ENCODE measurements at places on chromosomes 6 and 20.

DNA sequence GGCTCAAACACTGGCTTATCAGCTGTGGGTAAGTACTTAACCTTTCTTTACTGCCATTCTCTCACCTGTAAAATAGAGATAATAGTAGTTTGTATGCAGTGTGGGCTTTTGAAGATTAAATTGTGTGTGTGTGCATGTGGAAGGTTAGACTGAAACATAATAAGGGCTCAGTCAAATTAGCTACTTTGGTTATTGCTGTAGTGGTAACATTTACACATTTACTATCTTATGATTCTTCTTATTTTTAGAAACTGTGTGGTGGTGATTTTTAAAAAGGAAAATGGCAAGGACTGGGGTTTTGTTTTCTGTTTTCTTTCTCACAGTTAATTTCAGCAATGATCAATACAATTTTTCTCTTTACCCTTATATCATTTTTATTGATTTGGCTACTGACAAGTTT lies 206.9 kb downstream of the NKAIN2 start:
- no peak for DNase-seq

GRCh38 chr20:58715801-58716475 lies 23.3 kb downstream of the NPEPL1 start:
- DNase-seq = no peak

DNA sequence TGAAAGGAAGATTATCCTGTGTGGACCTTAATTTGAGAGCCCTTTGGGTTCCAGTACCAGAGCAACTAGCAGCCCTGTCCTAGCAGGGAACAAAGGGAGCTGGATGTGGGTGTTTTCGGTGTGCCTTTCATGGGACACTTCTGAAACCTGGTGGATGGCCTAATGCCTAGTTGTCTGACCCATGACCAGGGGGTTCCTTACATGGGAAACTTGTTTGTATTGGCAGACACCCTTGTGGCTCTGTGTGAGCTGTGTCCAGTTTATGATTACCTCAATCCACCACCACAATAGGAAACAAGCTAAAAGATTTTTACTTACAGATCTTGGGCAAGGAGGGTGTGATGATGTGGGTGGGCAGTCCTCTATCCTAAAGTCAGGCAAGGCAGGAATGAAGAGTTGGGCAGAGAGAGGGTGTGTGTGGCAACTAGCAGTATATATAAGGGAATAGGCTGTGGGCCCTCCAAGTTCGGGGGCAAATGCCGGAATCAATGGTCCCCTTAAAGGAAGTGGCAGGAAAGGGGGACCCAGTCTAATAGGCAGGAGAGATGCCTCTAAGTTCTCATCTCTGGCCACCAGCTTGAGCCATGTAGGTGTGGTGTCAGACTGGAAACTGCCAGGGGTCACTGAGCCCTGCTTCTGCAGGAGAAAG lies 264.6 kb downstream of the QKI start:
- no peak for DNase-seq

DNA sequence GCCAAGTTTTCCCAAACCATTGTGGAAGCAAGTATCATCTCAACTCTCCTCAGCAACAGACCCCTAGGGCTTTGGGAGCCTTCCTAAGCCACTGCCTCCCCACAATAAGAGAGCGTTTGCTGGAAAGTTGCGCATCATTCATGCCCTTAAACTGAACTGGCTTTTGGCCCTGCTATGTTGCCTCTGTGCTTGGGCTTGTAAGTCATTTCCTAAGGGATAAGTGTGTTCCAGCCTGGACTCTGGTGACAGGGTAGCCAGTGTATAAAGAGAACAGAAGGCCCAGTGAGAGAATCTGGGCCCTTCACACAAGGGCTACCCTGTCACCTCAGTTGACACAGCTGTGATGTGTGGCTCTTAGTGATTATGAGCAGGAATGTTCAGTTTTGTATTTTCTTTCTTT lies 77.8 kb downstream of the COL9A1 start:
- no peak for DNase-seq

DNA sequence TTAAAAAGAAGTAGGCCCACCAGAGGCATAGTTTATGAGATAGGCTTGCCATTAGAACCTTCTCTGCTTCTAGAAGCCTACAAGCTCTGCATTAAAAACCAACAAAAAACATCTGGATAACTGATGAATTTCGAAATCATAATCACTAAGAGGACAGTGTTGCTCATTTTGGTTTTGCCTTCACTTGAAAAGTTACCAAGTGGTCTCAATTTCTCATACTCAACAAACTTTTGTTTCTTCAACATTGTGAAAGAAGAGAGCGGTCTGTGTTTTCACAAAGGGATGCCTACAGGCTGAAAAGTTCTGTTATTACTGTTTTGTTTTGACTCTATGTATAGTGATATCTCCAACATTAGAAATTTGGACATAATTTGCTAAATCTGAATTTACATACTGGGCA lies 98.9 kb downstream of the PDSS2 start:
- DNase-seq = no peak

- no peak for DNase-seq
Observed at GRCh38 chr20:841568-842546, 8.3 kb downstream of the FAM110A start.

DNA sequence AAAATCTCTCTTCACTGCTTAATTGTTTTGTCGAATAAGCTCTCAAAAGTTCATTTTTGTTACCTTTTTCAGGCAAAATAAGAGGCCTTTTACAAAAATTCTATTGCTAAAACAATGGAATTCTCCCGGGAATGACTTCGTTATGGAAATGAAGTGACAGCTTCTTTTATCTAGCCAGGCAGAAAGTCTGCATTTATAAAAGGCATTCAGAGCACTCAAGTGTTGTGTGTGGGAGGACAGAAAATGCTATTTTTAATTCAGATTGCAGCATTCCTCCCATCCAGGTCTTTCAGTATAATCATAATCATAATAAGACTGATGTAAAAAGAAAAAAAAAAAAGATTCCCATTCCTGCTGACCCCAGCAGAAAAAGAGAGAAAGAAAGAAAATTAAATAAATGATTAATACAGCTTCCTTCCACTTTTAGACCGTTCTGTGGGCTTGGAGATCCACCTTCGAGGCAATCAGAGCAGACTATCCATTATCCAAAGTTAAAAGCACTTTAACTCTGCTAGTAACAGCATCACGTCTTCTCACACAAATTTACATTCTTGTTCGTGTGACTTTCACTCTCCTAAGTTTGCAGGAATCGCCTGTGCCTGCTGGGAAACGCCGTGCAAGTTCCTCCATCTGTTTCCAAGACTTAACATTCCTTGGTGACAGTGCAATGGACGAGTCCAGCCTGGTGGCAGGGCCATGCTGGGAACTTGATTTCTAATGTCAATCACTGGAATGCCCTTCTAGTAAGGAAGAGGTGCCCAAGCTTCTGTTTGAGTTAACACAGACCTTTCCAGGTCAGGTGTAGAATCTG lies 258.8 kb downstream of the GMPR start:
- DNase-seq = no peak

- no peak for DNase-seq
Observed at GRCh38 chr6:25215881-25216280, 63.3 kb upstream of the CARMIL1 start.
